ENCODE measurements at places on chromosomes 7 and 10.

DNA sequence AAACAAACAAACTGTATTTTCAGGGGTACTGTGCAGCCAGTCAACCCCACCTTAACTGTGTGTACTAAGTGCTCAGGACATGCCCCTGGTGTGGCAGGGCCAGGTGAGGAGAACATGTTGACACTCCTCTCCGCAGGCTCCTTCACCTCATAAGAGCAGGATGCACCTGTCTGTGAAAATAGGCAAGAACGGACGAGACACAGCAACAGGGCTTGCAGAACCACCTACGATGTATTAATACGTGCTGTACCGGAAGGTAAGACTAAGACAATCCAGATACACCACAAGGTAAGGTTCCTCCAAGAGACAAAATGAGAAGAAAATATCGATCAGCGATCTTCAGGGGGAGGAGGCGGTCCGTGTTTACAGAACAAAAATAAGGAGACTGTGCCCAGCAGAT lies 65.8 kb upstream of the CAMK2B start:
- DNase-seq = no peak

GRCh38 chr10:17923728-17924127 lies 28.0 kb upstream of the SLC39A12 start:
- DNase-seq = no peak

GRCh38 chr10:17029239-17029580 lies 100.4 kb downstream of the CUBN start:
- DNase-seq = no peak

DNA sequence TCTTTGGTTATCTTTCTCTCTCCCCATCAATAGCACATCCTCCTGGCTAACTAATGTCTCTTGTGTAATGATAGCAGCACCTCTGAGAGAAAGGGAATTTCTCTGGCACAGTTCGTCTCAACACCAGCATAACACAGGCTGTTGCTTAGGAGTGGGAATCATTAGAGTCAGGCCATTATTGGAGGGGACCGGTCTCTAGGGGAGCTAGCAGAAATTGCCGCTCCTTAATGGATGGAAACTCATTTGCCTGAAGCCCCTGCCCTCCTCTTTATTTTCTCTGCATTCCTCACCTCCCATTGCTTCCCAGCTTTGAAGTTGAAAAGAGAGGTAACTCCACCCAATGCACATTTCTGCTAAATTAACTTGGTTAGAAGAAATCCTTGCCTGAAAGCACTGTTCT lies 11.9 kb downstream of the LRRC4 start:
- DNase-seq = no peak

GRCh38 chr10:124419635-124420034 lies 912 bp upstream of the OAT start:
- DNase-seq = no peak

- no peak for DNase-seq
Measured at GRCh38 chr7:6251653-6252052, 20.8 kb downstream of the CYTH3 start.

DNA sequence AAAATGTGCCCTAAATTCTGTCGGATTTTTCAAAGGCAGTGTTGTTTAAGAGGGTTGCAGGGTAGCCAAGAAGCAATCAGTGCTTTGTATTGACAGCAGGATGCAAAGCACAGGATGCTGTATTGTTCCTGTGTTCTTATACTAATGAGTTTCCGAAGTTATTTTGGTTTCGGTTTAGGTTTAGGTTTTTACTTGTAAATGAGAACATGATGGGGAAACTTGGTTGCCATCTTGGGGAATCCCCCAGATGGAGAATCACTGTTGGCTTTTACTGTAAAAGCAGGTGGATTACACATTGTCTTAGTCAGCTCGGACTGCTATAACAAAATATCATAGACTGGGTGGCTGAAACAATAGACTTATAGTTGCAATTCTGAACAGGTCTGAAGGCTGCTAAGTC lies 72.1 kb downstream of the INHBA start:
- DNase-seq = no peak

- no peak for DNase-seq
Measured at GRCh38 chr10:59633063-59633462, 76.6 kb downstream of the SLC16A9 start.

DNA sequence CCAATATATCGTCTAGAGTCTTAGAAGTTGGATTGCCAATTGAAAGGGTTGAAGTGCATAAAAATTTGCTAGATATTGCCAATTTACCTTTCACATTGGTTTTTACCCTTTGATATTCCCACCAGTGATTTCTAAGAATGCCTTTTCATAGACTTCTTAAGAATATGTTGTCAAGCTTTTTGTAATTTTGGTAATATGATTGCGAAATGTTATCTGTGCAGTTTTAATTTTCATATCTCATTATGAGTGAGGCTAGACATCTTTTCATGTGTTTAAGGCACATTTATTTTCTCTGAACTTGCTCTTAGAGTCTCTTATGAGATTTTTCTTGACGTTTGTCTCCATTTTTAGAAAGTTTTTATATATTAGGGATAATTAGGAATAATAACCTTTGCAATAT lies 567.2 kb downstream of the CCSER2 start:
- DNase-seq = no peak

- DNase-seq = no peak
Measured at GRCh38 chr7:38179776-38180226, 1.8 kb downstream of the STARD3NL start.

GRCh38 chr7:95517458-95517857 lies 31.7 kb downstream of the ASB4 start:
- DNase-seq = no peak

- DNase-seq = no peak
Measured at GRCh38 chr7:36369171-36369570, 20.5 kb upstream of the ANLN start.

- DNase-seq = no peak
Measured at GRCh38 chr10:24825551-24825950, 101.9 kb upstream of the ARHGAP21 start.

DNA sequence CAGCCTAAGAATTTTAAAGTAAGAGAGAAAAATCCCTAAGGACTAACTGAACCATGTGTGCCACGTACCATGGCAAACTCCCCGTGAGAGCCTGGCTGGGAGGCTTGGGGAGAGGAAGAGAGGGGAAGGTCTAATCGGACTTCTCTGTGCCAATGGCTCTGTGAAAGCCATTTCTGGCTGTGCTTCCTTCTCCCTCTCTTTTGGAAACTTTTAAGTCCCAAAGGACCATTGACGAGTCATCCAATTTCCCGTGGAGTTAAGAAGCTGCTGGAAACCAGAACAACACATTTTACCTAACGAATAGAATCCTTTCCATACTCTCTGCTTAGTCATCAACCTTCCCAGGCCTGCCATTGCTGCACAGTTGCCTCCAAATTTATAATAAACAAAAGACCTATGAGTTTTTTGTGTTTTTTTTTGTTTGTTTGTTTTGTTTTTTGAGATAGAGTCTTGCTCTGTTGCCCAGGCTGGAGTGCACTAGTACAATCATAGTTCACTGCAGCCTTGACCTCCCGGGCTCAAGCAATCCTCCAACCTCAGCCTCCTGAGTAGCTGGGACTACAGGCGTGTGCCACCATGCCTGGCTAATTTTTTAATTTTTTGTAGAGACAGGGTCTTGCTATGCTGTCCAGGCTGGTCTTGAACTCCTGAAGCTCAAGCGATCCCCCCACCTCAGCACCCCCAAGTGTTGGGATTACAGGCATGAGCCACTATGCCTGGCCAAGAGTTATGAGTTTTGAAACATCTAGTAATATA lies 13.2 kb downstream of the LAMB1 start:
- DNase-seq = no peak

DNA sequence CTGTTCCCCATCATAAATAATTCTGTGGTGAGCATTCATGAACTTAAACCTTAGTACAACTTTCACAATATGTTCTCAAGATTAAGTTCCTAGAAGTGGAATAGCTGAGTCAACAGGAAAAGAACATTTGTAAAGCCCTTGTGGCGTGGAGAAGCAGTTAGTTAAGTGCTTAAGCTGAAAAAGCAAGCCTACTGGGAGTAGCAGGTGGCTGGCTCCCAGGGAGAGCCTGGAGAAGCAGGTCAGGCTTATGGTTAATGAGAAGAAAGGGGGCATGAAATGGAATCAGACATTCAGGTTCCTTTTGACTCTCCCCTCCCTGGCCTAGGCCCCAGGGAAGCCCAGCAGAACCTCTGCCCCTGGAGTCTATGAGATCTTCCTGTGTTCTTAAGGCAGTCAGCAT lies 35.3 kb downstream of the VSTM4 start:
- no peak for DNase-seq

Data from cortex of kidney (tissue), 1 donor.